Endodermal cell (in vitro differentiated cells): ENCODE measurements at places on chromosomes 1 and 21. TPM values are rescaled to one million over a fixed set of nuclear protein-coding genes. Genes with fewer than 3 reads are reported as not detected.

DNA sequence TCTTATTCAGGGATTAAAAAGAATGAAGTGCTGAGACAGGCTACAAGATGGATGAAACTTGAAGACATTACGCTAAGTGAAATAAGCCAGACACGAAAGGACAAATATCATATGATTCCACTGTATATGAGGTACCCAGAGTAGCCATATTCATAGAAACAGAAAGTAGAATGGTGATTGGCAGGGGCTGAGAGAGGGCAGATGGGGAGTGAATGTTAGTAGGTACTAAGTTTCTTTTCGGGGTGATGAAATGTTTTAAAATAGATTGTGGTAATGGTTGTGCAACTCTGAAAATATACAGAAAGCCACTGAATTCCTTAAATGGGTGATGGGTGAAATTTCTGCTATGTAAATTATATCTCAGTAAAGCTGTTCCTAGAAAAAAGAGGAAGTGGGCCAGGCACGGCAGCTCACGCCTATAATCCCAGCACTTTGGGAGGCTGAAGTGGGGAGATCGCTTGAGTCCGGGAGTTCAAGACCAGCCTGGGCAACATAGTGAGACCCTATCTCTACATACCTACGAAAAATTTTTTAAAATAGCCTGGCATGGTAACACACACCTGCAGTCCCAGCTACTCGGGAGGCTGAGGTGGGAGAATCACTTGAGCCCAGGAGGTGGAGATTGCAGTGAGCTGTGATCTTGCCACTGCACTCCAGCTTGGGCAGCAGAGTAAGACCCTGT lies 15.9 kb downstream of the SLC27A3 start:
- H3K27ac ChIP-seq: no peak overlapping the region
- no peak for DNase-seq
- no peaks in the 10 kb centered on the region for H3K27me3 ChIP-seq
- H3K4me3 ChIP-seq: no peak overlapping the region
- H3K4me1 ChIP-seq: no peaks in the 10 kb centered on the region

DNA sequence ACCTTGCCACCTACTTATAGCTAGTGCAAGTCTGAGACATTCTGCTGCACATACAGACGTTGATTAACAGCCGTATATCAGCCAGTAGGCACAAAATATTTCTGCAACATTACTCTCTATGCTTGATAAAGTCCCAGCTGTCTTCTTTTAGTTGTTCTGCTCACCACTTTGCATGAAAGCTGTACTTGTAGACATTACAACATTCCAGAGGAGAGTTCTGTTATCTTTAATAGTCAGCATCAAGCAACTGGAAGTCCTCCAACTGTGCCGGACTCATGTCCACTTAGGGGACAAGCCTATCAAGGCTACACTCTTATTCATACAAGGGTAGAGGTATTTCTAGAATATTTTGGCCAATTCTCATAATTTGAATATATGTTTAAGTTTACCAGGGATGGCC lies 50.0 kb downstream of the CACHD1 start:
- H3K27ac ChIP-seq: no peak overlapping the region
- DNase-seq: no peak
- H3K36me3 ChIP-seq: no peaks in the 10 kb centered on the region
- H3K4me3 ChIP-seq: no peak overlapping the region
- H3K27me3 ChIP-seq: no peaks in the 10 kb centered on the region
- peaks cover 22% of the 10 kb centered on the region for H3K4me1 ChIP-seq

F5 gene
- total RNA-seq: 0.04 TPM in 1 of 3 replicates, not detected in the others

DNA sequence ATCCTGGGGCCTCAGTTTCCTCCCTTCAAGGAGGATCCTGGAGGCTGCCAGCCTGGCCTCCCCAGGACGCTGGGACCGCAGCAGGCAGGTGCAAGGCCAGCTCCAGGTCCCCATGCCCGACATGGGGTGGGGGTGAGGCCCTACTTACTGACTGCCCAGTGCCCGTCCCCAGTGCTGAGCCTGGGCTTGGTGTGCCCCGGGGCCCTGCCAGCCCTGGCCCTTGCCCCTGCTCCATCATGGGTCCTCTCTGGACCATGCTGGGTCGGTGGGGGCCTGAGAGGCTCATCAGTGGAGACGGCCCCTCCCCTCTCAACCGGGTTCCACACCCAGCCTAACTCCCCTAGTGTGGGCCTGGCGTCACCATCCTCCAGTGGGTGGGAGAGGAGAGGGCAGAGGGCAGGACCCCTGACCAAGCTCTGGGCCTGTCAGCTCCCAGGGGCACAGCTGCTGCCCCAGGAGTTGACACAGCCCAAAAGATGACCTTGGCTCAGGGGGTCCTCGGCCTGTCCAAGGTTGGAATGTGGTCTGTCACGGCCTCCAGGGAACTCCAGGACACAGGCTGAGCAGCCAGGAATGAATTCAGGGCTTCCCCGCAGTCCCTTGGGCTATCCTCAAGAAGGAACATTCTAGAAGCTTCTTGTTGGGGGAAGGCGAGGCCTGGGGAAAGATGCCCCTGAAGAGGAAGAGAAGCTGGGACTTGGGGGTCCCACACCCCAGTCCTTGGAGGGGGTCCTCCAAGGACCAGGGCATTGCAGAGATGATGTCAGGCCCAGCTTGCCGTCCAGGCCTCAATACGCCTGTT lies 17.6 kb upstream of the ARF1 start:
- H3K27ac ChIP-seq: no peak overlapping the region
- no peak overlapping the region for H3K4me3 ChIP-seq
- no peak for DNase-seq
- H3K27me3 ChIP-seq: peaks cover 35% of the 10 kb centered on the region

PRAMEF18 gene
- total RNA-seq: not detected in 2 replicates

NR1I3 gene
- not detected in 3 replicates for total RNA-seq

ADAMTS4 gene
- 3.4 to 9.6 TPM (median 8.2 TPM) in 3 replicates for total RNA-seq

EVA1B gene
- 16.2 and 16.3 TPM in 2 replicates for total RNA-seq

- H3K27ac ChIP-seq: peak overlapping the region; percentile 31
- peaks cover 13% of the 10 kb centered on the region for H3K27me3 ChIP-seq
- peaks cover 29% of the 10 kb centered on the region for H3K36me3 ChIP-seq
- peak overlapping the region; percentile 99 for H3K4me3 ChIP-seq
- peak; percentile 58 for DNase-seq
- peaks cover 11% of the 10 kb centered on the region for H3K4me1 ChIP-seq
Measured at GRCh38 chr1:169108863-169109560, 2.5 kb downstream of the ATP1B1 start.

ZNF695 gene
- 16.4 and 17.8 TPM in 2 replicates for total RNA-seq

GRCh38 chr1:43997295-43997999 lies 6.0 kb downstream of the CCDC24 start:
- no peak overlapping the region for H3K4me3 ChIP-seq
- DNase-seq: no peak
- H3K36me3 ChIP-seq: no peaks in the 10 kb centered on the region
- no peaks in the 10 kb centered on the region for H3K27me3 ChIP-seq

DNA sequence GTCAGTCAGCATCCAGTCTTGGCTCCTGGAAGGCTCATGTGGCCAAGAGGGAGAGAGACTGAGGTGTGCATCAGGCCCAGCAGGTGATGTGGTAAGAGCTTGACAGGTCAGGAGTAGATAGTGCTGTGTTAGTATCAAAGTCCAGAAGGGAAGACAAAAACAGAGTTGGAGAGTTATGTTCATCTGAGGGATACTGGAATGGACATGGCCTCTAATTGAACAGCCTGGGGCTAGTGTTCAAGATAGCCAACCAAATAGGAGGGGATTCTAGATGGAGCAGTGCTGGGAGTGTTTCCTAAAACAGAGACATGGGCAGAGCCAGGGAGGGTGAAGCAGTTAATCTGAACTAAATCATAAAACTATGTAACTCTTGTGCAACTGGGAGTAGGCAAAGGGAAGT lies 120.7 kb upstream of the MARK1 start:
- H3K4me3 ChIP-seq: no peak overlapping the region
- no peak for DNase-seq
- H3K27me3 ChIP-seq: no peaks in the 10 kb centered on the region
- no peak overlapping the region for H3K27ac ChIP-seq
- H3K36me3 ChIP-seq: no peaks in the 10 kb centered on the region
- H3K4me1 ChIP-seq: no peaks in the 10 kb centered on the region

FAM110D gene
- total RNA-seq: 0.16 to 0.38 TPM (median 0.17 TPM) in 3 replicates

SRGAP2C gene
- total RNA-seq: 42.4 and 46.3 TPM in 2 replicates

LCE1B gene
- total RNA-seq: not detected in 3 replicates

NES gene
- total RNA-seq: 42.5 to 65.8 TPM (median 65.4 TPM) in 3 replicates

DNA sequence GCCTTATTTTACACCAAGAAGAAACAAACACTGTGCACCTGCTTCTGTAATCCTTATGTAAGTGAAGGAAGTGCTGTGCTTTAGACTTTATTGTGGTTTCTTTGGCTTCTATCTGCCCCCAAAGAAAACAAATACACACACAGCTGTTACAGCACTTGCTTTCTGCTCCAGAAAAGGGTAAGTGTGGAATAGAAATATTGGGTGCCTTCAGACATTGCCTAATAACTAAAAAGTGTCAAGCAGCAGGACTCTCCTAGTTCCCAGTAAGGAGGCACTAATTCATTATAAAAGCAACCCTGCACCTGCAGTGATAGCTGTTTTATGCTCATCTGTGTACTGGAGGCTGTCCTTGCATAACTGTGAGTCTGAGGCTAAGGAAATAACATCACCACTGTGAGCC lies 23.4 kb upstream of the PRRX1 start:
- no peak for DNase-seq
- no peaks in the 10 kb centered on the region for H3K27me3 ChIP-seq
- no peak overlapping the region for H3K27ac ChIP-seq
- H3K4me1 ChIP-seq: no peaks in the 10 kb centered on the region

GBP7 gene
- not detected in 2 replicates for total RNA-seq

BEND5 gene
- 5.3 to 50.0 TPM (median 6.1 TPM) in 3 replicates for total RNA-seq

GRCh38 chr1:230730977-230731376 lies 16.2 kb upstream of the CAPN9 start:
- H3K36me3 ChIP-seq: no peaks in the 10 kb centered on the region
- H3K27ac ChIP-seq: no peak overlapping the region
- no peak overlapping the region for H3K4me3 ChIP-seq

DNA sequence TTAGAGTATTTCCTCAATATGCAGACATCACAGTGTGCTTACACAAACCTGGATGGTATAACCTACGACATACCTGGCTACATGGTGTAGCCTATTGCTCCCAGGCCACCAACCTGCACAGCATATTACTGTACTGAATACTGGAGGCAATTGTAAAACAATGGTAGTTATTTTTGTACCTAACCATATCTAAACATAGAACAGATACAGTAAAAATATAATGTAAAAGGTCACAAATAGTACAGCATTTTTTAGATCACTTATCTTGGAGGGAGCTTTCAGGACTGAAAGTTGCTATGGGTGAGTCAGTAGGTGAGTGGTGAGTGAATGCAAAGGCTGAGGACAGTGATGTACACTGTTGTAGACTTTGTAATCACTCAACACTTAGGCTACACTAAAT lies 492.3 kb downstream of the MRPL39 start:
- no peak for DNase-seq
- H3K36me3 ChIP-seq: no peaks in the 10 kb centered on the region
- H3K27me3 ChIP-seq: no peaks in the 10 kb centered on the region
- no peaks in the 10 kb centered on the region for H3K4me1 ChIP-seq

DNA sequence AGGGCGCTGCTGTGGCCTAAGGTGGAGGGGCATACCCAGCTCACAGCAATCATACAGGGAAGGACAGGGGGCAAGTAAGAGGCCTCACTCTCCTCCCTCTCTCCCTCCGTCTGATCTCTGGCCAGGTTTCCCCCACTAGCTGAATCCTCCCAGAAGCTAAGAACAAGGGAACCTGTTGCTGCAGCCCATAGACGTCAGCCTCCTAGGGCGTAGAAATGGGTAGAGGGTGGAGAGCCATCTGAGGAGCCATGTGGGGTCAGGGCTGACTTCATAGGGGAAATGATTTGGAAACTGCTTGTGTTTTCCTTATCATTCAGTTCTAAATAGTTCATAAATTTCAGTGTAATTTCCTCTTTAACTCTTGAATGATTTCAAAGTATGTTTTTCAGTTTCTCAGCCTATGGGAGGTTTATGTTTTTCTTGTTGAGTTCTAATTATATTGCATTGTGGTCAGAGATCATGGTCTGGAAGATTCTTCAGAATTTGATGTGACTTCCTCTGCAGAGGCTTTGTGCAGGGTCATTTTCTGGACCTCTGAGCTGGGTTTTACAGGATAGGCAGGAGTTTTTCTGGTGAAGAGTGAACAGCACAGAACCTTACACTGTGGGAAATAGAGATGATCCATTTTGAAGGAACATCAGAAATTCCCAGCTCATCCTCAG lies 2.3 kb upstream of the MOB3C start:
- no peak overlapping the region for H3K27ac ChIP-seq
- H3K36me3 ChIP-seq: no peaks in the 10 kb centered on the region
- peaks cover 36% of the 10 kb centered on the region for H3K27me3 ChIP-seq

AVPR1B gene
- total RNA-seq: 0.45 TPM in 1 of 3 replicates, not detected in the others

DNA sequence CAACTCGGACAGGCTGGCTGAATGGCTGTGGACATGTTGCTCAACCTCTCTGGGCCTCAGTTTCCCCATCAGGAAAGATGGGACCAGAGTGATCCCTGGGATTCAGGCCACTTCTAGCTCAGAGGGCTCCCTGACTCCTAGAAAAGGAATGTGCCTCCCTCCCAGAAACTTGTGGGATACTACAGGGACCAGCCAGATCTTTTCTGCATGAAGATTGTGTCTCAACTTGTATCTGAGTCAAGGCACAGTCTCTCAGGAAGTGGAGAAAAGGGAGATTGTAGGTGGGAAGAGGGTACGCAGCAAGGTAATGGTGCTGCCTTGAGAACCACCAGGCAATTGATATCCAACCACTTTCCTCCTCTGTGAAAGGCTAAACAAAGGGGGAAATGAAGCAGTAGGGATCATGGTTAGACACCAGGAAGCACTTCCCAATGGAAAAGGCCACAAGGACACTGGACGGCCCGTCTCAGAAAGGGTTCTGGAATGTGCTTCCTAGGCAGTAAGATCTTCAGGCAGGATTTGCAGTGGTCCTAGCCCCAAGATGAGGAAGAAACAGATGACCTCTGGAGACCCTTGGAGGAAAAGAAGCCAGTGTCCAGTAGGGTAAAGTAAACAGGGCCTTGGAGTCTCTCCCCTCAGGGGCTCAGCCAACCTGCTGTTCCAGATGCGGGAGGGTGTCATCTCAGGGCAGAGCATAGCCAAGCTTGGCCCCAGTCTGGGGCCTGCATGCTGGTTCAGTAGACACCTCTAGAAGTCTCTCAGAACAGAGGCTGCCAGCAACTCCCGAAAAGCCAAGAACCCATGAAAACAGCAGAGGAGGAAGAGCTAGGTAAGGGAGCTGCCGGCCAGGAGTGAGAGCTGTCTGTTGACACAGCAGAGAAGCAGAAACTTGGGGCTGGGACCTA lies 16.8 kb downstream of the IFFO2 start:
- H3K27ac ChIP-seq: no peak overlapping the region
- DNase-seq: no peak
- H3K36me3 ChIP-seq: no peaks in the 10 kb centered on the region
- H3K27me3 ChIP-seq: no peaks in the 10 kb centered on the region
- H3K4me1 ChIP-seq: peaks cover 14% of the 10 kb centered on the region
- H3K4me3 ChIP-seq: no peak overlapping the region

SH2D1B gene
- total RNA-seq: 0.16 TPM in 1 of 2 replicates, not detected in the other

TMEM82 gene
- total RNA-seq: 0.46 and 0.54 TPM in 2 replicates

DNA sequence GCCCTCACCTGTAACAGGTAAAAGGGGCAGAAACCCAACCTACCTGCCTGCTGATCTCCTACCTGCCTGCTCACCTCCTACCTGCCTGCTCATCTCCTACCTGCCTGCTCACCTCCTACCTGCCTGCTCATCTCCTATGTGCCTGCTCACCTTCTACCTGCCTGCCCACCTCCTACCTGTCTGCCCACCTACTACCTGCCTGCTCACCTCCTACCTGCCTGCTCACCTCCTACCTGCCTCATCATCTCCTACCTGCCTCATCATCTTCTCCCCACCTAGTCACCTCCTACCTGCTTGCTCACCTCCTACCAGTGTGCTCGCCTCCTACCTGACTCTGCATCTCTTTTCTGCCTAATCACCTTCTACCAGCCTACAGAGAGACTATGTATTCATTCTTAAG lies 452.9 kb downstream of the MATN1 start:
- no peak overlapping the region for H3K4me3 ChIP-seq
- DNase-seq: peak; percentile 19
- H3K27ac ChIP-seq: no peak overlapping the region
- no peaks in the 10 kb centered on the region for H3K36me3 ChIP-seq
